GM03348 (cell line): ENCODE measurements at places on chromosomes 5 and 9.
A peak's percentile ranks its signal among the peaks of the same experiment; 100 is the strongest.

GRCh38 chr5:125059255-125060002 lies 313.0 kb upstream of the ZNF608 start:
- no peak for DNase-seq

DNA sequence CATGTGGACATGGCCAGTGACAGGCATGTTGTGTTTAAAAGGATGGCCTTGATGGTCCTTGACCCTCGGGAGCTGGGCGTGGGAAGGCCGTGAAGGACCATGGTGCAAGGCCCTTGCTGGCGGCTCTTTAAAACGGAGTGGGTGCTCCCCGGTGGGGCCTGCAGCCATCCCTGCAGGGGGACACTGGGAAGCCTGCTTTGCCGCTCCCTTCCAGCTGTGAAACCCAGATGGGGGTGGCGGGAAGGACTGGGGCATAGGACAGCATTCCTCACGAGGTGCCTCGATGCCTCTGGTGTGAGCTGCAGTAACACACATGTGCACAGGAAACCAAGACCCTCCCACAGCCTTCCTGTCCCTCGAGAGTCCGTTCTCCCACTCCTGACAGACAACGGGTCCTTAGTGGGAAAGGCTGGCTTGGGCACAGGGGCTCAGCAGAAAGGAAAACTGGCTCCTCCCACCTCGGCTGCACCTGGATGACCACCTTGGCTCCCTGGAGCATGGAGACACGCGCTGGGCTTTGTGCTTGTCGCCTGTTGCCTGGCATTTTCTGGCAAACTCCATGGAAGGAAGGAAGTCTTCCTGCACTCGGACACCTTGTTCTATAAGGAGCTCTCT lies 30.3 kb upstream of the IRX4 start:
- no peak for DNase-seq

DNA sequence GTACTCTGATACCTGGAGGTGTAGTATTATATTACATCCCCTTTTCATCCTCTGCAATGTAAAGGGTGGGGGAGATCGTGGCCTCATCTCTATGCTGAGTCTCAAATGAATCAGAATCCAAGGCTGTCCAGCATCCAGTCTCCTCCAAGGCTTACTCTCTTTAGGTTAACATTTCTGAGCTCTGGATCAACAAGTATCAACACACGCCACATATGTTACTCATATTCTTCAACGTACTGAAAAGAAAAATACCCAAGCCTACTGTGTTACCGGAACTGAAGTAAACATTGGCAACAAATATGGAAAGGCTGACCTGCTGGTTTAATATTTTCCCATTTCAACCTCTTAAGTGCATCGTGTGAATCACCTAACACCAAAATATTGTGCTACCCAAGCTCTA lies 241.8 kb downstream of the GAS1 start:
- DNase-seq = no peak

DNA sequence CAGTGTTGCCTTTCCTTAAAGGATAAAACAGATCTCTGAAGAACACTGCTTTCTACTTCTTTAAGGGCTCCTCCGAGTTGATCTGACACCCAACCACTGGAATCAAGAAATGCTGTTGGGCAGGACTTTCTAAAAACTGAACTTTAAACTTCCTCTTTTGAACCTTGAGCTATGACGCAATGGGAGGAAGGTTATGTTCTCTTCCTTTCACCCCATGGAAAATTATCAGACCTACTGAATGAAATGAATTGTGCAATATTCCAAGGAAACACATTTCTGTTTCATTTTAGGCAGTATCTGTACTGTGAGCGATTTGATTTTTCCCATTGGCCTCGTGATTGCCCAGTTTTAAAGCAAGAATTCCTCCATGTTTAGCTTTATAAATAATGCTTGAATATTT lies 206.0 kb upstream of the PRR16 start:
- no peak for DNase-seq

DNA sequence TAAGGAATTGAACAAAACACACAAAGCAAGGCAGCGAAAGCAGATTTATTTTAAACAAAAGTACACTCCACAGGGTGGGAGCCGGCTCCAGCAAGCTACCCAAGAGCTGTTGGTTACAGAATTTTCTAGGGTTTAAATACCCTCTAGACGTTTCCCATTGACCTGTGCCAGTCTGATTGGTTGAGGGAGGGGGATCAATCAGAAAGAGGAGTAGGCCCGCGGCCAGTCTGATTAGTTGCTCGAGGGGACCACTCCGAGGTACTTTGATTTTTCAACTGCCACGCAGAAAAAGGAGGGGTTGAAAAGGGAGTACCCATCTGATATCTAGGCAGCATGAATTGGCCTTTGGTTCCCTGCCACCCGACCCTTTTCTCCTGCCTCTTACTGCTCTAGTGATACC lies 998 bp downstream of the SRP19 start:
- DNase-seq = no peak

GRCh38 chr9:26657958-26658357 lies 234.6 kb downstream of the CAAP1 start:
- no peak for DNase-seq

GRCh38 chr5:134019636-134020035 lies 14.9 kb upstream of the VDAC1 start:
- no peak for DNase-seq

DNA sequence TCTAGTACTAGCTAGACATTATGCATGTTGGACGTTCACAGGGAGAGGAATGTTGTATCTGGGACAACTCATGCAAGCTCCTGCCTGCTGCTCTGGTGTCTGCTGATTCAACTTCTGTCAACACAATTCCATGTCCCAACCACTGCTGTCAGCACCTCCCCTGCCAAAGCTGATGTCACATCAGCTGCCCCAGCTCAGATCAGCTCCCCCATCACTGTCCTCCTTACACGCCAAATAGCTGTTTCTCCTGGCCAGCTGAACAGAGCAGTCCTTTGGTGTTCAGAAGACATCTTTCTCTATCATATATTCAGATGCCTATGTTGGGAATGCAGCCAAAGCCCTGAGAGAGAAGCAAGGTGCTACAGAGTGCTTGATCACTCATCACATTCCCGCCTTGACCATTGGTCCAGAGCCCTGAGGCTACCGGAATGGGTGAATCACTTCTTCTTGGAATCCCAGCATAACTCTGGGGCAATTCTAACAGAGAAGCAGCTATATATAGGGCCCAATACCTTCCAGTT lies 223.3 kb downstream of the SEC61B start:
- peak; percentile 89 for DNase-seq

GRCh38 chr9:22238809-22239684 lies 207.6 kb upstream of the DMRTA1 start:
- DNase-seq = peak; percentile 31

DNA sequence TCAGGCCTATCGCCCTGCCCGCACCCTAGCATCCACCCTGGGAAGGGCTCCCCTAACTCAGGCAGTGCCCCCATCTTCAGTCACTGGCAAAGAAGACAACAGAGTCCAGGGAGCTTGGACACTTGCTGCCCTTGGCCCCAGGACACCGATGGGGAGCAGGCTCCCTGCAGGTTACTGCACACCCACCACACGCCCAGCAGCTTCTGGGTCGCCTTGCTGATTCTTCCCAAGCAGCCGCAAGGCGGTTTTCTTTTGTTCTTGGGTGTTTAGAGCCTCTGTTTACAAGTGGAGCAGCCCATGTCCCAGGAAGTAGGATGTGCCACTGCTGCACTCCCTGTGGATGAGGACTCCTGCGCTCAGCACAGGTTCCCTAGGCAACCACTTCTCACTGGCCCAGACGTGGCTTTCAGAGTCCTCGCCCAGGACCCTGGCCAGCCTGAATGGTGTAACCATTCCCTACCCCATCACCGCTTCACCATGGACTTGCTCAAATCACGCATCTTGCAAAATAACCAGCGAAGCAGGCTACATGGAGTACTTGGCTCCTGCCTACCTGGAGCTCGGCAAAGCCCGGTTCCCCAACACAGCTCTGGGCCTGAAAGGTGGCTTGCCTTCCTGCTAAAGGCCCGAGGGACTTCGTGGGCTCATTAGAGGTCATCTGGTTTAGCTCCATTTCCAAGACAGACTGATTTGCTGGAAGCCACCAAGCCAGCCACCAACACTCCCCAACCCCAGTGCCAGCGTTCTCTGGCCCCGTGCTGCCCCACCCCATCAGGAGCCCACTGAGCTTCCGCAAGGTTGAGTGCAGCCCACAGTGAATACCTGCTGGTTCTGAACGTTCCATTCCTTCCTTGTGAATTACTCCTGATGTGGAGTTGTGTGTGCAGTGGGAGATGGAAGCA lies 60.0 kb downstream of the PSMB7 start:
- DNase-seq = no peak

DNA sequence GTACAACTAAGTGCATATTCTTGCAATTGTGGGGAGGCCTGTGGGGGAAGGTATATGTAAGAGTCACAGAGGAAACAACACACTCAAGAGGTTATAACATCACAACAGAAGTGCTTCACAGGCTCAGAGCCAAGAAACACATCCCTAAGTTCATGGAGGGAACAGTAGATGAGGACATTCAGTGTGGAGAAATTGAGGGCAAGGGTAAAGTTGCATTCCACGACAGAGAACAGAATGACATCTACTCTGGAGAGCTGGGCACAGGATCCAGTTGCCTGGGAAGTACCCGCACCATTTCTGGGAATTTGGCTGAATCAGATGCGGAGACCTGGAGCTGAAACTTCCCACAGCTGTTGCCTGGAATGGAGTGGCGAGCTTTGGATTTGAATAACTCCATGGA lies 197.2 kb downstream of the NXNL2 start:
- no peak for DNase-seq

DNA sequence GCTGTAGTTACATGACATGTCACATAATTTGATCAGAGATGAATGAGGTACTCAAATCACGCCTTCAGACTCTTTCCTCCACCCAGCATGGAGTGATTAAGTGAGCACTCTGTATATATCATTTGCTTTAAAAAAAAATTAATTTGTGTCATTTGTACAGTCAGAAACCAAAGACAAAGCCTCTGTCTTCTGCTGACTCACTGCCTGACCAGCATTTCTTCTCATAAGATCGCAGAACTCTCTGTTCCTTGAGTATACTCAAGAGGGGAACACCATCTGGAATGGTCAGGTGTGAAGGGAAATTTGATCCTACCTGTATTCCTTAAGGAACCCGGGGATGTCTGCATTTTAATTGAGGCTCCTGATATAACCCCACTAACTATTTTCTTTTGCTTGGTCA lies 254.4 kb downstream of the FAM114A2 start:
- no peak for DNase-seq
